ENCODE measurements at places on chromosomes 2 and 18.

DNA sequence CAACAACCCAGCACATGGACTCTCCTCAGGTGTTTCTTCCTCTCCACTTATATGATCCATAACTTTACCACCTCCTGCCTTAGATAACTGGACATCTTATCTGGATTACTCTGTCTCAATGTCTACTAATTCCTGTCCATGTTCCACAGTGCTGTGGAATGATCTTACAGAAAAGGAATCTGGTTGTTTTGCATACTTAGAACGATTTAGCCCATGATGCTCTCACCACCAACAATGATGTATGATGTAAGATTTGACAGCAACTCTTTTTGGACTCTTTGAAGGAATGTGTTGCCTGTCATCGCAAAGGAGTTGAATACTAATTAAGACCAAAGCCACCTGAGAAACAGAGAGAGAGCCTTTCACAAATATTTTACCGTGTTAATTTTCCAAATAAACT, 37.7 kb upstream of the SYT4 start:
- DNase-seq: no peak

DNA sequence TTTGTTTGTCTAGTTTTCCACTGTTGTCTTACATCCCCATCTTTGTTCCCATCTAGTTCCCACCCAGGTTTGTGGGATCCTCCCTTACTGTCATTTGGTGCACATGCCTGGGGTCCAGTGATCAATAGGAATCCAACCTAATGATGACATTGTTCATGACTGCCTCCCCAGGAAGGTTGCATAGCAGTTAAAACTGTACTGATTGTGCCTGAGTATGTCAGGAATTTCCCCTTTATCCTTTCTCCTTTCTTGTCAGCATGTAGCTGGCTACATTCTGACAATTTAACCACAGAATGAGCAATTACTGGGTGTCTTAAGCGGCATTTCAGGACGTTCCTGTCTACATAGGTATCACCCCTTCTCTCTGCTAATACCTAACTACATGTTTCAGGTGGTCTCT, 653.0 kb downstream of the CNTNAP5 start:
- no peak for DNase-seq

GRCh38 chr2:146927080-146927711, 917.6 kb upstream of the ACVR2A start:
- DNase-seq: no peak

GRCh38 chr2:31812051-31812798, 198.6 kb downstream of the MEMO1 start:
- DNase-seq: no peak

DNA sequence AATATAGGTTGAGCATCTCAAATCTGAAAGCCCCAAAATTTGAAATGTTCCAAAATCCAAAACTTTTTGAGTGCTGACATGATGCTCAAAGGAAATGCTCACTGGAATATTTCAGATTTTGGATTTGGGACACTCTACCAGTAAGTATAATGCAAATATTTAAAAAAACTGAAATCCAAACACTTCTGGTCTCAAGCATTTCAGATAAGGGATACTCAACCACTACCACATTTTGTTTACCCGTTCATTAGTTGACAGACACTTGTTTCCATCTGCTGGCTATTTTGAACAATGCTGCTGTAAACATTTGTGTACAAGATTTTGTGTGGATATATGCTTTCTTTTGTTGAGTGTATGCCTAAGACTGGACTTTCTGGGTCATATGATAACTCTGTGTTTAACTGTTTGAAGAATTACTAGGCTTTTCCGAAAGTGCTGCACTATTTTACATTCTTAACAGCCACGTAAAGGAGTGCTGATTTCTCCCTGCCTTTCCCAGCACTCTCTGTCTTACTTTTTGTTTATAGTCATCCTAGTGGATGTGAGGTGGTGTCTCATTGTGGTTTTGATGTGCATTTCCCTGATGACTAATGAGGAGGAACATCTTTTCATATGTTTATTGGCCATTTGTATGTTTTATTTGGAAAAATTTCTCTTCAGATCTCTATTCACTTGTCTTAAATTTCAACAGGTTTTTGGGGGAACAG, 19.5 kb upstream of the DCDC2C start:
- DNase-seq: no peak

GRCh38 chr2:234373060-234373459, 123.8 kb downstream of the ARL4C start:
- no peak for DNase-seq

- DNase-seq: no peak
These were observed 58.8 kb upstream of the HDAC4 start for GRCh38 chr2:239459606-239460005.

GRCh38 chr2:71277536-71278103, 50.7 kb upstream of the PAIP2B start:
- no peak for DNase-seq

- DNase-seq: no peak
These were observed 477.1 kb downstream of the FBXO15 start for GRCh38 chr18:73670524-73670923.

DNA sequence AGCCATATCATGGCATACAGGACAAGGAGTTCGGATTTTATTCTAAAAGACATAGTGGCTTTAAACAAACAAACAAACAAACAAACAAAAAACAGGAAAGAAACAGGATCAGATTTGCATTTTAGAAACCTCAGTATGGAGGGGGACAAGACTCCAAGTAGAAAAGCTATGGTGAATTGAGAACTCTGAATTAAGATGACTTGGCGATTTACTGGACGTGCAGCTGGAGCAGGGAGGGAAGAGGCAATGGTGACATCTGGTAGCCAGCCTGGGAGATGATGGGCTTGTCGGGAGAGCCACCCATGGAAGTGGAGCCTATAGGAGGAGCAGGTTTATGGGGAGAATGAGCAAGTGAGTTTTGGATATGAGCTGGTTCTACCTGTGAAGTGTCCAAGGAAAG, 13.2 kb downstream of the CPLX4 start:
- no peak for DNase-seq

DNA sequence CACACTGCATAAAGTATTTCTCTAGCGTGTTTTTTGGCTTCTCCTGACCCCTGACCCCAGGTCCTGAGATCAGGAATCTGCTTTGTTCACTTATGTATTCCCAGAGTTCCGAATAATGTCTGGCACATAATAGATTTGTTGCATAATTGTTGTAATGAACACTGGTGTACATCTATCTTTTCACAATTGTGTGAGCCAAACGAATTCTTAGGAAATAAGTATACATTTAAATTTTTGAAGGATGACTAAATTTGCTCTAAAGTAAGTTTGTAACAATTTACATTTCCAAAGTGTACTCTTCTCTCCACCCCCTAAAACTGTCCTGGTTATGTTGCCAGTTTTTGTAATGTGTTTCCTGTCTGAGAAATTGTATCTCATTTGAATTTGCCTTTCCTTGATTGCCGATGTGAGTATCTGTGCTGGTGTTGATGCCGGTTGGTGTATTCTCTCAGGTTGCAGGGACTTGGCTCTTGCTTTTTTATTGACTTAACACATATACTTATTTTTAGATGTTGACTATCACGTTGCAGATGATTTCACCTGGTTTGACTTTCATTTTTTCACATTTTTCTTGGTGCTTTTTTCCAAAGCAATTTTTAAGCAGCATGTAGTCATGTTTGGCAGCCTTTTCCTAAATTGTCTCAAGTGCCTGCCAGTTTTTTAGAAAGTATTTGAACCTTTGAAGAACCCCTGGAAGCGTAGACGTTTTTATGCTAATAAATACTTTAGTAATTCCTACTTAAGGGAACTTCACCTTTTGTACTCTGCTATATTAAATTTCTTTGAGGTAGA, 16.1 kb upstream of the FARP2 start:
- no peak for DNase-seq

DNA sequence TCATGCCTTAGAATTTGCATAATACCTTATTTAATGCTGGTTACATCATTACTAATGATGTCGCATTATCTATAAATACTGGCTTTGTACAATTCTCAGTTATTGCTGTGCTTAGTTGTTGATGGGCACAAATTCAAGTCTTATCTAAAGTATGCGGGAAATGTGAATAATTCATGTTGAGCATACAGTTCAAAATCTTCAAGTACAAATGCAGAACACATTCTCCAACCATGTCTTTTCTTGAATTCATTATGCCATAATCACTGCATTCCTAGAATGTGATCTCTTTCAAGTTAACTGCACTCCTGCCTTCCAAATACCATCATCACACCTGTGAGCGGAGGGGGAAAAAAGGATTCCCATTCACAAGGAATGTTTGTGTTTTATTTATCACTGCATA, 337.0 kb downstream of the MBD2 start:
- DNase-seq: no peak

DNA sequence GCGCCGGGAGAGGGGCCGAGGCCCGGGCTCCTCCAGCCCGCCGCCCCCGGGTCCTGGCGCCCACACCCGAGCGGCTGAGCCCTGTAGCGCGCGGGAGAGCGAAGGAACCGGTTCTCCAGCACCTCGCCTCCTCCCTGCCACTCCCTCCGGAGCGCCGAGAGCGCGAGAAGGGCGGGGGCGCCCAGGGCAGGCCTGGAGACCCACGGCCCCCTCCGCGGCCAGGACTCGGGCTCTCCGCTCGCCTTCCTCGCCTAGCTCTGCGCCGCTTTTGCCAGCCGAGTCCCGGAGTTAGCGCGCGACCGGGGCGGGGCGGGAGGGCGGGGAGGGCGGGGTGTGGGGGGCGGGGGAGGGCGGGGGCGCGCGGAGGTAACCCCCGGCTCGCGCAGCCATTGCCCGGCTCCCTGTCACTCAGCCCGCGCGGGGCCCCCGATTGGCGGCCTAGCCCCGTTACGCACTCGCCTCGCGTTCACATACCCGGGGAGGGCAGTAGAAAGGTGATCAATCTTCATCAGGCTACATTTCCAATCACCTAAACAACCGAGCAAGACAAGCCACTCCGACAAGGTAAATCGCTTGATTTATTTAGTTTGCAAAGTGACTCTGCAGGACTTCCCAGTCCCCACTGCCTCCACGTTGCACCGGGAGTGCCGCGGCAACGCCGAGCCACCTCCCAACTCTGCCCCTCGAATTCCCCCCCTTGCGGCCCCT, at the start of gene OTX1:
TSS of gene OTX1 (plus strand) at position 497 of the 708 bp plus-strand sequence. CDS start 2,161 bp downstream, outside the sequence.
- no peak for DNase-seq

DNA sequence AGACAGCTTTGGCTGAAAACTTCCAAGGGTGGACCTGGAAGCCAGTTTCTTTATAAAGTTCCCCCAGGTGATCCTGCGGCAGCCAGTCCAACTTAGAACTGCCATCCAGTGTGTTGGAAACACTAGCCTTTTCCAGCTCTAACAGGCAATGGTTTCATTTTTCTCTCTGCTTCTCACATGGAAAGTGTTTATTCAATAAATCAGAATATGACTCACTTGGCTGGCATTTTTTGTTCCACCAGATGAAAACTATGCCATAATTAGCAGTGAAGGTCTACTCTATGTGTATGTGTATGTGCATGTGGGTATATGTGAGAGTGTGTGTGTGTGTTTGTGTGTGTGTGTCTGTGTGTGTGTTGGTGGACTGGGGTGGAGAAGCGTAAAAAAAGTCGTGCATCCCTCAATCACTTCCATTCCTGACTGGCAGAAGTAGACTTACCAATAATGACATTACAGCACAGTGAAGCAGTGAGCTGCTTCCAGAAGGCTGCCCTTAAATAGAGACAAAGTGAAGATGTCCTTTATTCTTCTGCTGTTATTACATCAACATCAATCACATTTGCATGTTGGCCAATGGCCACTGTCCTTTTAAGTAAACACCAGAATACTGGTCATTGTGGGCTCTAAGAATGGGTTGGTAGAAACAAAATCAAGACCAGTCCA, 90.9 kb upstream of the SETBP1 start:
- DNase-seq: no peak

- no peak for DNase-seq
These were observed 46.2 kb upstream of the TRIM43B start for GRCh38 chr2:95530734-95531133.

DNA sequence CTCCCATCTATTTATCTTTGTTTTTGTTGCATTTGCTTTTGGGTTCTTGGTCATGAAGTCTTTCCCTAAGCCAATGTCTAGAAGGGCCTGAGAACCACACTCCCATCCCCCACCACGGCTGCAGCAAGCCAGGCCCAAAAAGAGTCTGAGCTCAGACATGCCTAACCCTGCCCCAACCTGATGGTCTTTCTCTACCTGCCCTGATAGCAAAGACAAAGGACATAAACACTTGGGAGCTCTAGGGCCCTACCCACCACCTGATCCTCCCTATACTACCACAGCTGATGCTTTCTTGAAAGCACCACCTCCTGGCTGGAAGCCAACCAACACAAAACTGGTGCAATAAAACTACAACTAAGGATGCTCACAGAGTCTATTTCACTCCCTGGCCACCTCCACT, 233.4 kb downstream of the WDR7 start:
- no peak for DNase-seq

DNA sequence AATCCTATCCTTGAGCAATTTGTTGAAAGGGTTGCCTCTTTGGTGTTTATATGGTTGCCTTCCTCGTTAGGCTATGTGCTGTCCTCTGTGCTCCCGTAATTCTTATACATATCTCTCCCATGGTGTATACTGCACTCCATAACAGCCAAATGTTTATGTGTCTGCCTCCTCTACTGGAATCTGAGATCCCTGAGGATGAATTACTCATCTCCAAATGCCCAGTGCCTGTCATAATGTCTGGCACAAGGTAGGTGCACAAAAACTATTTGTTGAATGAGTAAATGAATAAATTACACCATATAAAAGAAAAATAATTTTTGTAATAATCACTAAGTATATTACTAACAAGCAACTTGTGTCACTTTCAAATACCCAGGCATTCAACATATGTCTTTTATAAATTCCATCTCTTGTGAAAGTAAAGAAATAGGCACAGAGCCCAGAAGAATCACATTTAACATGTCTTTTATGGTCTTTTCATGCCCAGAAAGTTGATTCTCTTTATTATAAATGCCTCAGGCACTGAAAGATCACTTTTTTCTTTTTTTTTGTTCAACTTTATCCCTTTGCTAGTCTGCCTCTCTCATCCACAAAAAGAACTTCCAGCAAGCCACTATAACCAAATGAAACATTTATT, 164.9 kb downstream of the CCDC148 start:
- no peak for DNase-seq

GRCh38 chr2:238552226-238552625, 125.5 kb downstream of the ASB1 start:
- DNase-seq: no peak

DNA sequence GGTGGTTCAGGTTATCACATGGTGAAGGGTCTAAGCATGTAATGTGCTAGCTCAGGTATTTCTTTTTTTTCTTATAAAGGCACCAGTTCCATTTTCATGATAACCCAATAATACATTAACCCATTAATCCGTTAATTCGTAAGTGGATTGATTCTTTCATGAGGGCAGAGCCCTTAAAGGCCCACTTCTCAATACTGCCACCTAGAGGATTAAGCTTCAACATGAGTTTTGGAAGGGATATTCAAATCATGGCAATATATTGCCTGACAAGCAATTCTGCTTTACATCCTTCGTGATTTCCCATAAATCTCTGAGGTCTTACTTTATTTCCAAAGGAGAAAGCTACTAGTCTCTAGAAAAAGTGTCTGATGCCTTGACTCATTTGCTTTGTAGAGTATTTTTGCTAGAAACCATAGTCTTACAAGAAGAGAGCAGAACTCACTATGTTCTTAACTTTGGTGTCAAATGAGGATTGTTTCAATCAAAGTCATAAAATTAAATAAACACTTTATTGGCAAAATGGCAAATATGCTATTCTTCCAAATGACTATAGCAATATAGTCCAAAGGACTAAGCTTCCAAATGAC, 271.3 kb downstream of the KCNS3 start:
- no peak for DNase-seq

Measured in effector CD8-positive, alpha-beta T cell (primary cell).